ENCODE measurements at places on chromosomes 6 and 20. TPM values are rescaled to one million over a fixed set of nuclear protein-coding genes. Genes with fewer than 3 reads are reported as not detected.
A peak's percentile ranks its signal among the peaks of the same experiment; 100 is the strongest.

Gene IL20RA
- total RNA-seq, result 0.07 TPM

Gene FAM83C
- total RNA-seq, result not detected

Gene SH3BGRL2
- 14.1 TPM for total RNA-seq

Gene SLC22A7
- not detected for total RNA-seq

DNA sequence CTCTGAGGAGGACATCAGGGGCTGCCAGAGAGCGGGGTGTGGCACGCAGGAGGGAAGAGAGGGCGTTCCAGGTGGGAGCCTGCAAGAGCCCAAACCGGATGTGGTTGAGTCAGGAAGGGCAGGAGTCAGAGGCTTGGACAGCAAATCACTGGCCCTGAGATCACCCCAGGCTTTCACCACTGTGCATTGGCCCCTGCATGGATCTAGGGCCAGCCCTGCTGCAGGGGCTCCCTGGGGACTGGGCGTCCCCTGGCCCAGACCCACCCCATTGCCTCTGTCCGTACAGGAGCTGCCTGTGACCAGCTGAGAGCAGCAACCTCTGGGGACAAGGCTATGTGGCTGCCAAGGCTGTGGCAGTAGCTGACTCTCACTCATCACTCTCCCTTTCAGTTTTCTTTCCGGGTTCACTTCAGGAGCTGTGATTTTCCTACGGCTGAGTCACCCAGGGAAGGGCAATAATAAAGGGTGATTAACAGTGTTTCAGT, 33.9 kb downstream of the KCNK17 start:
- peaks cover 3% of the 10 kb centered on the region for H3K27me3 ChIP-seq
- no peak overlapping the region for H3K27ac ChIP-seq
- no peak overlapping the region for H3K4me3 ChIP-seq
- no peak for DNase-seq
- no peaks in the 10 kb centered on the region for H3K4me1 ChIP-seq
- no peaks in the 10 kb centered on the region for H3K36me3 ChIP-seq

- H3K36me3 ChIP-seq, result peaks cover 17% of the 10 kb centered on the region
- no peak for DNase-seq
- no peak overlapping the region for H3K4me3 ChIP-seq
- peaks cover 14% of the 10 kb centered on the region for H3K4me1 ChIP-seq
These were observed 2.4 kb downstream of the HEBP2 start for GRCh38 chr6:138406443-138406842.

- H3K27me3 ChIP-seq, result no peaks in the 10 kb centered on the region
- no peak for DNase-seq
- peaks cover 8% of the 10 kb centered on the region for H3K4me1 ChIP-seq
- no peak overlapping the region for H3K27ac ChIP-seq
- H3K36me3 ChIP-seq, result no peaks in the 10 kb centered on the region
These were observed 98.6 kb upstream of the TAB2 start for GRCh38 chr6:149218915-149219314.

DNA sequence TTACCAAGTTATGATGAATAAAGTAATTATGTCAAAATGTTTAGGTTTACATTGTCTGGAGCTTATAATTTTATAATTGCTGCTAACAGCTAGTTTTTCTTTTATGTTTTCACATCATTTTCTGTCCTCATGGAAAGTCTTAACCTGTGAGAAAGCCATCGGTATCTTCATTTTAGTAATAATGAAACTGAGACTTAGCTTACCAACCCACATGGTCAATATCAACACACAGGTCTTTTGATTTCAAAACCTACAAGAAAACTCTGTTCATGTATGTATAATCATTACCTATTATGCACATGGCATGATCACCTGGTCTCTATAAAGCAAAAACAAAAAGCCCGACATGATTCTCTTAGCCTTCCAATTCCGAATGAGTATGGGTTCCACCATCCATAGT, 61.9 kb downstream of the KCNQ5 start:
- H3K27ac ChIP-seq, result no peak overlapping the region
- no peaks in the 10 kb centered on the region for H3K36me3 ChIP-seq
- no peak overlapping the region for H3K4me3 ChIP-seq

- no peaks in the 10 kb centered on the region for H3K27me3 ChIP-seq
- no peaks in the 10 kb centered on the region for H3K36me3 ChIP-seq
- no peaks in the 10 kb centered on the region for H3K4me1 ChIP-seq
- DNase-seq, result no peak
- H3K4me3 ChIP-seq, result no peak overlapping the region
These were observed 156.9 kb upstream of the BEND3 start for GRCh38 chr6:107272246-107272645.

DNA sequence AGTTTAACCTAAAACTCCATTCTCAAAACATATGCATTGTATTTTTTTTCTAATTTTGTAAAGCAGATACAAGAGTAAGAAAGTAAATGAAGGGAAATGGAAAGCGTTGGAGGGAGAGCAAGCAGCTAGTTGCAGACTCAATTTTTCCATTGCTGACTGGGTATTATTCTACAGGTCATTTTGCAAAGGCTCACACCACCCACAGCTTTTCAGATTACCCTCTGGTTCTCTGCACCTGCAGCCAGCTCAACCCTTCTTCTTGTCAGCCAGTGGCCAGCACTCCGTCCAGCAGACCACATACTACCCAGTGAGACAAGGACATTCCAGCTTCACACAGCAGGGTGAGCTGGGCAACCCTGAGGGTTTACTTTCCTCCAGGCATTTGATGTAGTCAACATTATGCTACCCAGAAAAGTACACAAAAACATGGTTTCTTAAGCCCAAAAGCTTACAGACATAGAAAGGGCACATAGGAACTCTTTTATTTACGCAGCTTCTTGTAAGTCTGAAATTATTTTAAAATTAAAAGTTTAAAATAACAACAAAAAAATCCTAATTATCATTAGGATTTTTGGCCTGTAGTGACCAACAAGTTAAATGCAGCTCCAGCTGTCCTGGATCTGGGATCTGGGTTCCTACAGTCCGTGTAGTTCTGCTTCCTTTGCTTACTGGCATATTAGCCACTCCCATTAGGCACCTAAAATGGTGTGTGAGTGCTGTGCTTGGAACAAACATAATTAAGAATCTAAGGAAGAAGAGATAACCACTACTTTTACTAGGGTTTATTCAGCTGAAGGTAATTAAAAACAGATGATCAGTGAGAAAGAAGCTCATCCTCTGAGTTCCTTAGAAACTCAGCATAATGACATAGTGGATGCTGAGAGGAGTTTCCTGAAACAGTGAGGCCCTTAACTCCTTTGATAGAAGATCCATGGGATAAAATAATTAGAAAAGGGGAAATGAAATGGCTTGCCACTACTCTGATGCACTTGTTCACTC, 185.3 kb downstream of the PKHD1 start:
- H3K36me3 ChIP-seq, result no peaks in the 10 kb centered on the region
- no peaks in the 10 kb centered on the region for H3K27me3 ChIP-seq
- DNase-seq, result no peak
- no peak overlapping the region for H3K4me3 ChIP-seq
- H3K27ac ChIP-seq, result no peak overlapping the region

GRCh38 chr6:52352239-52353018, 9.5 kb upstream of the PAQR8 start:
- H3K4me1 ChIP-seq, result peaks cover 14% of the 10 kb centered on the region
- peak overlapping the region; percentile 73 for H3K27ac ChIP-seq
- no peaks in the 10 kb centered on the region for H3K27me3 ChIP-seq
- H3K36me3 ChIP-seq, result no peaks in the 10 kb centered on the region
- peak; percentile 93 for DNase-seq

DNA sequence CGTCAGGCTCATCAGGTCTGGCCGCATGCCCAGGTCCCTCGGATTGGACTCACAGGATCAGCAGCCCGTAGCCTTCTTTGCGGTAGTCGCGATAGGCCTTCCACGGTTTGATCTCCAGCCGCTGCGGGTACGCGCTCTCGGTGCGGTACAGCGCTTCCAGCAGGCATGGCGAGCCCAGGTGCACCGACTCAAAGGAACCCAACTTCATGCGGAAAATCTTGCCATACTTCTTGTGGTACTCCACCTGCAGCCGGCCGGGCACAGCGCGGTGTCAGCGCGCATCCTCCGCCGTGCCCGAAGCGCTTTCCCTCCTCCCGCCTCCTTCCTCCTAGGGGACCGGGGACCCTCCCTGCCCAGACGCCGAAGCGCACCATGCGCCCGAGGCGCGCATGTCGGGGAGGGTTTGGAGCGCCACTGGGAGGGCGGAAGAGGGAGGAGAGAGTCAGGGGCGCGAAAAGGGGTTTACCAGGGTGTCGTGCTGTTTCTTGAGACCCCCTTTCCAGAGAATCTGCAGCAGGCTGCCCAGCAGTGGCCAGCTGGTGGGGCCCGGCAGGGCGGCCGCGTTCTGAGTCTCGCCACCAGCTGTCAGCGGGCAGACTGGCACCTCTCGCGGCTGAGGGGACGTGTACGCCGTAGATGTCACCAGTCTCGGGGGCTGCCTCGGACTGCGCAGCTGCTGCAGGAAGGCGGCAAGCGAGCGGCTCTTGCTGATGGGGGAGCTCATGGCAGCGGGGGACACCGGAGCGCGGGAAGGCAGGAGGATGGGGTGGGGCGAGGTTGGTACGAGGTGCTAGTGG, 732 bp downstream of the CYP24A1 start:
- no peak overlapping the region for H3K27ac ChIP-seq
- H3K4me1 ChIP-seq, result peaks cover 27% of the 10 kb centered on the region
- peak overlapping the region; percentile 45 for H3K4me3 ChIP-seq
- no peaks in the 10 kb centered on the region for H3K36me3 ChIP-seq
- peak; percentile 30 for DNase-seq

DNA sequence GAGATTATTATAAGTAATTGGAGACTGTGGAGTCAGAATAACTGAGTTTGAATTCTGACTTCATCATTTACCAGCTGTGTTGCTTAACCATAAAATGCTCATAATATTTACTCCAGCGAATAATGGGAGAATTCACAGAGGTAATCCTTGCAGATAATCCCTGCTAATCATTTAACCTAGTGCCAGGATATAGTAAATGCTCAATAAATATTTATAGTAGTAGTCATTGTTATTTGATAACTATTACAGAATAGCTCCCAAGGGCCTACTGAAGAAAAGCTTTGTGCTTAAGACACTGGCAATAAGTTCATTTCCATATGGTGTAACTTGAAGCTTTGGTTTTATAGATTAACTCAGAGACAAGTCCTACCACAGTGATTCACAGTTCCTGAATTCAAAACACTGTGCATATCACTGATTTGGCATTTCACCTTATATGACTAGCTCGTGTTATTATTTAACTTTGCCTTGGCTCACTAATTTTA, 208.8 kb upstream of the PLCB4 start:
- peak; percentile 92 for DNase-seq
- H3K4me1 ChIP-seq, result peaks cover 8% of the 10 kb centered on the region
- H3K36me3 ChIP-seq, result no peaks in the 10 kb centered on the region
- H3K27me3 ChIP-seq, result no peaks in the 10 kb centered on the region
- H3K27ac ChIP-seq, result peak overlapping the region; percentile 56

DNA sequence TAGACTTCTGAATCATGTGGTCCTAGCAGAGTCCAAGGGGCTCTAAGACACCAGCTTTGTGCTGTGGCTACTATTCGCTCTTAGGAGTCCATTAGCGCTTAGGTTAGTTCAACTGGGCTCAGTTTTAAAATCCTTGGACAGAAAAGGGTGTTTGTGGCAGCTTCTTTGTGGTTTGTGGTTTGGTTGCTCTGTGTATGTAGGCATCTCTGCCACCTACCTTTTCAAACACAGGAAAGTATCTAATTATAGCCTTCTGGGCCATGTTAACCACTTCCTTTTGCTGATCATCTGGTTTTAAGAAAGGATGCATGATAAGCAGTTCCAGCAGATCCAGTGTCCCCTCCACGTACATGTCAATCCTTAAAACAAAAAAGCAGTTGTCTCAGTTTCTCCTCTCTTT, 10.8 kb downstream of the GSTA4 start:
- H3K27me3 ChIP-seq, result no peaks in the 10 kb centered on the region
- no peak overlapping the region for H3K27ac ChIP-seq
- peaks cover 18% of the 10 kb centered on the region for H3K36me3 ChIP-seq
- H3K4me3 ChIP-seq, result no peak overlapping the region
- peaks cover 8% of the 10 kb centered on the region for H3K4me1 ChIP-seq

GRCh38 chr6:25341923-25342619, 62.9 kb downstream of the CARMIL1 start:
- no peaks in the 10 kb centered on the region for H3K4me1 ChIP-seq
- no peak overlapping the region for H3K4me3 ChIP-seq
- no peaks in the 10 kb centered on the region for H3K36me3 ChIP-seq
- H3K27ac ChIP-seq, result no peak overlapping the region

GRCh38 chr6:40996591-40997233, 42.3 kb downstream of the UNC5CL start:
- H3K27ac ChIP-seq, result peak overlapping the region; percentile 63
- peaks cover 15% of the 10 kb centered on the region for H3K4me1 ChIP-seq
- no peak overlapping the region for H3K4me3 ChIP-seq
- DNase-seq, result peak; percentile 3

DNA sequence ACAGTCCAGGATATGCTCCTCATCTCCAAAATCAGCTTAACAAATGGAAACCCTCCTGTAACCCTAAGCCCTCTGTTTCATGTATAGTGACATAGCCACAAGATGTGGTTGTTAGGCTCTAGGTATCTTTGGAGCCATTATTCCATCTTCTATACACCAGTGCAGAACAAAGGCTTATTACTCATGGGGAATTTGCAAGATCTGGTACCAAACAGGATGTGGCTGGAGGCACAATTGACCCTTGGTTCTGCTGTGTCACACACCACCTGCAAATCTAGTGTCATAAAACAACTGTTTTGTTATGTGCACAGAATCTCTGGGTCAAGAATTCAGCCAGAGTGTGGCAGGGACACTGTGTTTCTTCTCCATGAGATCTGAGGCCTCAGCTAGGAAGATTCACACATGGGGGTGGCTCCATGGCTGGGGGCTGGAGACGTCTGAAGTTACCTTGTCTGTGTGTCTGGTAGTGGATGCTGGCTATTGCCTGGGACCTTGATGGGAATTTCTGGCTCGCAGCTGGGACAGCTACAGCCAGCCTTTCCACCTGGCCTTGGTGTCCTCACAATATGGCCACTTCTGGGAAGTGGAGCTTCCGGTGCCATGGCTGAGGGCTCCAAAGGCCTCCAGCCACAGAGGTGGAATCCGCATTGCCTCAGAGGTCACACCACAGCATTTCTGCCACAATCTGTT, 369.9 kb downstream of the CDH26 start:
- H3K27me3 ChIP-seq, result no peaks in the 10 kb centered on the region
- H3K36me3 ChIP-seq, result no peaks in the 10 kb centered on the region
- no peak for DNase-seq
- H3K4me1 ChIP-seq, result no peaks in the 10 kb centered on the region
- no peak overlapping the region for H3K4me3 ChIP-seq

DNA sequence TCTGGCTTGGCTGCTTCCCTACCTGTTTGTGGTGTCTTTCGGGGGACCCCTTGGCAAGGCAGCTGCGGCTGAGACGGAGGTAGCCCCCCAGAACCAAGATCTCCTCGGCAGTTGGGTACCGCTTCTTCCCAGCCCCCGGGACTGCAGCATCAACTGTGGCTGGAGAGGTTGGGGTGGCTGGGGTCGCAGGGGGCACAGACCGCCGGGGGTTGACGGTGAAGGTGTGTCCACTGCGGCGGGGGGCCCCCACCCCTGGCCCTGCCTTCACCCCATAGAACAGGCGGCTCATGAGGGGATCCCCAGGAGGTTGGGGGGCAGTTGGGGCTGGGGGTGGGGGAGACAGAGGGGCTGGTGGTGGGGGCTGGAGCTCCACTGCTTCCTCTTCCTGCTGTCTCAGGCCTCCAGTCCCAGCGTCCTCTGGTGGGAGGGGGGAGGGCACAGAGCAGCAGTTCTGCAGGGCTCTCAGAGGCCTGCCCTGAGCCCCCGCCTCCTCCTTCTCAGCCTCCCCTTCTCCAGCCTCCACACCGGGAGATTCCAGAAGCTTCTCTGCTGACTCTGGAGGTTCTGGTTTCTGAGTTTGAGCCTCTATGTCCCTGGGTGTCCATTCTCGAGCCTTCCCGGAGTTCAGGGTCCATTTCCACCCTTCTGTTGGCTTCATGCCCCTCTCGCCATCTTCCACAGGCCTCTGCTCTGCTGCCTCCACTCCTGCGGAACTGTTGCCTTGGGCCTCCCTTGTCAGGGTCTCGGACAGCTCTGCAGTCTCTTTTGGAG, 1.9 kb downstream of the PPP1R18 start:
- no peaks in the 10 kb centered on the region for H3K27me3 ChIP-seq
- DNase-seq, result no peak
- H3K36me3 ChIP-seq, result peaks cover 14% of the 10 kb centered on the region
- peak overlapping the region; percentile 95 for H3K27ac ChIP-seq

Measured in astrocyte (in vitro differentiated cells and primary cell).